ENCODE measurements at places on chromosomes 2 and 18.

- no peak for DNase-seq
These were observed 12.4 kb downstream of the RALB start for GRCh38 chr2:120265006-120265405.

DNA sequence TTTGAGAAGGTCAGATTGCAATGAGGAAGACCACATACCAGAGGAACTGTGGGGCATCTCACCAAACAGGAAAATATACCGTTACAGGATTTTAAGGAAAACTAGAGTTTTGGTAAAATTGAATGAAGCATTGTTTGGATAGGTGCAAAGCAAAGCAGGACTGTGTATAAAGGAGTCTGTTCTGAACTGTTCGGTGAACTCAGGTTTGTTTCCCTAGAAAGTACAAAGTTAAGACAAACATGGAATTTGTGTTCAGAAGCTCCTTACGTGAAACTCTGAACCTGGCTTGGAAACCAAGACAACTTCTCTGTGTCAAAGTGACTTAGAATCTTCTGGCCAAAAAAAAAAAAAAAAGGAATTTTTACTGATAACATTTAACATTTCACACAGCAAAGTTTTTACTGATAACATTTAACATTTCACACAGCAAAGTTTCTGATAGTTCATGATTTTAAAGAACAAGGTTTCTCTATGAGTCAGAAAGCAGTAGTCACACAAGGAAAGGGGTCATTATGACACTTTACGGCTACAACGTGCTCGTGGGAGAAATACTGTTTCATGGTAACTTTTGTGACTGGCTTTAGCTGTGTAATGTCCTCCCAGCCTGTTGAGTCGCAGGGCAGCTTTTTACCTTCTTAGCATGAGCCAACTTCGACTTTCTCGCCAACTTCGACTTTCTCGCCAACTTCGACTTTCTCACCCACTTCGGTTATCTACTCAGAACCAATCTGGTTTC, 21.2 kb upstream of the TET3 start:
- DNase-seq, result no peak

GRCh38 chr18:75810516-75810915, 383.0 kb upstream of the SMIM21 start:
- DNase-seq, result no peak

GRCh38 chr18:11849841-11850634, 1.2 kb upstream of the CHMP1B start:
- peak; percentile 33 for DNase-seq

- no peak for DNase-seq
These were observed 9.1 kb downstream of the TMEM127 start for GRCh38 chr2:96256611-96257113.

- DNase-seq, result no peak
These were observed 12.9 kb downstream of the WNT10A start for GRCh38 chr2:218893349-218894150.

- no peak for DNase-seq
These were observed 292.7 kb upstream of the SLC39A10 start for GRCh38 chr2:195364015-195364965.

GRCh38 chr2:96498021-96498431, 7.1 kb downstream of the NEURL3 start:
- no peak for DNase-seq

DNA sequence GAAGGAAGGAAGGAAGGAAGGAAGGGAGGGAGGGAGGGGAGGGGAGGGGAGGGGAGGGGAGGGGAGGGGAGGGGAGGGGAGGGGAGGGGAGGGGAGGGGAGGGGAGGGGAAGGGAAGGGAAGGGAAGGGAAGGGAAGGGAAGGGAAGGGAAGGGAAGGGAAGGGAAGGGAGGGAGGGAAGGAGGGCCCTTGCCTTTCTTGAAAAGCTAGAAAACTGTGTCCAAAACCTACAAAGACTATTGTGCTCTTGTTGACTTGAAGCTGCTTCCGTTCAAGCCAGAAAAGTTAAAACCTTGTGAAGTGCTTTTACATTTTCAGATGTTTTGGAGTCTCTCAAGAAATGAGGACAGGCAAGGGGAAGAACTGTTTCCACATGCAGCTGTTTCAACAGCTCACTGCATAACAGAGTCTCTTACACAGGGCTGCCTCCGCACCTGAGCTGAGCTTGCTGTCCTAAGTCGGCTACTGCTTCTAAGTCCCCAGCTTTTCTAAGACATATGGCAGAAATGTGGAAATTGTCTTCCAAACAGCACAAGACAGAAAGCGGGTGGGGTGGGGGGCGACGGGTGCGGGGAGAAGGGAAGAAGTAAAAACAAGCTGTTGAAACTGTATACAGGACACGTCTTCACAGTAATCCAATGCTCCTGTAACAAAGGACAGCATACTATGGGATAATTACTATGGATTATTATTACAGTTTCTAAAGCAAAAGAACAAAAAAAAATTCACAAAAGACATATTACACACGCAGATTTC, 46.1 kb downstream of the BCL11A start:
- no peak for DNase-seq

DNA sequence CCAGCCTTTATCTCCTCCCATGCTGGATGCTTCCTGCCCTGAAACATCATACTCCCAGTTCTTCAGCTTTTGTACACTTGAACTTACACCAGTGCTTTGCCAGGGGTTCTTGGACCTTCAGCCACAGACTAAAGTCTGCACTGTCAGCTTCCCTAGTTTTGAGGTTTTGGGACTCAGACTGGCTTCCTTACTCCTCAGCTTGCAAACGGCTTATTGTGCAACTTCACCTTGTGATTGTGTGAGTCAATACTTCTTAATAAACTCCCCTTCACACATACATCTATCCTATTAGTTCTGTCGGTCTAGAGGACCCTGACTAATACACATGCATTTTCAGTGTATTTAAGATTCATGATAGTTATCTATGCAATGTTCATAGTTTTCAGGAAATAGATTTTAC, 35.8 kb upstream of the ZNF804A start:
- no peak for DNase-seq

DNA sequence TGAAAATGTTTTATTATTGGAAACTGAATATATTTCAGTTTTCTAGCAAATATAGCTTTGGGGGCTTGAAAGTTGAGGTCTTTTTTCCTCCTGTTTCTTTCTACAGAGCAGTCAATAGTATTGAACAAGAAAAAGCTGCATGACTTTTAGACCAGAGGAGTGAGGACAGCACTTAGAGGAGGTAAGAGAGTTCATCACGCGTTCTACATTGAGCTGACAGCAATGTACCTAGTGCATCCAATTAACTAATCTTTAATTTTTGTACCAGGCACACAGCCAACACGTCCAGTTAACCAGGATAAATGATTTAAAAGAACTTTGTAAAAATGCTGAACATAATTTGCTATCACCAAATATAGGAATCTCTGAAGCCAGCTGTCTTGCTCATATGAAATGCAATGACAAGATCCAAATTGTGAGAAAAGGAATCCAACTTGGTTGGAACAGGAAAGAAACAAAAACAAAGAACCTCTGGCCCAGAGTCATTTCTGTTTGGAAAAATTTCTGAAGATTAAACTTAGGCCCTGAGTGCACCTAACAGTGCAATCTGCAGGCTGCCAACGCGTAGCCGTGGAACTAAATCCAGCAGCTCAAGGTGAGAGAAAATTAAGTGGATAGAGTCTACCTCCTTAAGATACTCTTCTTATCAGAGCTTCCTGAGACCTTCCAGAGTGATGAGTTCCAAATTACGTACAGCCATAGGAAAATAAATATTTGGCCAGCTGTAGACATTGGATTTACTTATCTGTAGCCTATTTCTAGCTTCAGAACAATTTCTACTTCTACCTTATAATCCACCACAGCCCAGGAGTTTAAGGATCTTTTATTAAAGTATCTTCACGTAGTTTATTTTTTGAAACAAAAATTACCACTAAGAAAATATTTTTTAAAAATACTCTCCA, 20.6 kb upstream of the SPTBN1 start:
- DNase-seq, result no peak

DNA sequence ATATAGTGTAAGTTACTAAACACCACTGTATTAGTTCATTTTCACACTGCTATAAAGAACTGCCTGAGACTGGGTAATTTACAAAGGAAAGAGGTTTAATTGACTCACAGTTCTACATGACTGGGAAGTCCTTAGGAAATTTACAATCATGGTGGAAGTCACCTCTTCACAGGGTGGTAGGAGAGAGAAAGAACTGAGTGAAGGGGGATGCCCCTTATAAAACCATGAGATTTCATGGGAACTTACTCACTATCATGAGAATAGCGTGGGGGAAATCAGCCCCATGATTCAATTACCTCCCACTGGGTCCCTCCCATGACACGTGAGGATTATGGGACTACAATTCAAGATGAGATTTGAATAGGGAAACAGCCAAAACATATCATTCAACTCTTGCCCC, 618.0 kb downstream of the NYAP2 start:
- no peak for DNase-seq

GRCh38 chr2:30978044-30978443, 160.2 kb downstream of the GALNT14 start:
- no peak for DNase-seq

DNA sequence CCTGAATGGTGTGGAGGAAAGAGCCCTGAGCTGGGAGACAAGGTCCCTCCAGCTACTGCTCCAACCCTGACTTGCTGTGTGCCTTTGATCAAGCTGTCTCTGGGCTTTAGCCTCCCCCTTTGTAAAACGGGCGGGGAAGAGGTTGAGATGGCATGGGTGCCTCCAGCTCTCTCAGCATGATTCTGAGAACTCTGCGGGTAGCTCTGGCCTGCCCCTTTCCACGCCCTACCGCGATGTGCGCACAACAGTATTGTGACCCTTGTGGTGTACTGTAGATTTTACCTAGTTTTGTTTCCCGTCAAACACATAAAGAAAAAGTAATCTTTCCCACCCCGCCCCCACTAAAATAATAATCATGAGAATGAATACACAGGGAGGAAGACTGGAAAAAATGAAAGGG, 5.3 kb downstream of the CD8A start:
- DNase-seq, result no peak

- no peak for DNase-seq
These were observed 31.9 kb upstream of the EFR3B start for GRCh38 chr2:25009954-25010353.

DNA sequence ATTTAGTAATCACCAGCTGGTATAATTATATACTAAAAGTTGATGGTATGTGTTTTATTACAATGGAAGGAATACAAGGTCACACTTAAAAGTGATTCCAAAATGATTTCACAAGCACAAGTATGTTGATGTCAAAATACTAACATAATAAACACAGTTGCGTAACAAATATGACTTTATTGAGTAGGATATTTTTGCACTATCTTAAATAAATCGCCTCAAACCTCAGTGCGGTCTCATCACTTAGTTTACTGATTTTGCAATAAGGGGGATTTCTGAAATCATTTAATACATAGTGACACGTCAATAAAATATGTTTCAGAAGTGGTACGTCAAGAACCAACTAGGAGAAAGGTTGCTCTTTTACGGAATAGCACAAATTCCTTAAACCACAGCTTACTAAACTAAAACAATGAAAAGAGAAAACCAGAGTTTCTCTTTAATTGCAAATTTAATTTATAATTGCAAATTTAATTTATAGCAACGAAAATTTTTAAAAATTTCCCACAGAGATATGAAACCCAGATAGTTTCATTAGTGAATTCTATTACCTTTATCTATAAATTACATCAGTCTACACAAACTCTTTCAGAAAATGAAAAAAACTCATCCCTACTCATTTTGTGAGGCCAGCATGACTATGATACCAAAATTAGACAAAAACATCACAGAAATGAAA, 304.0 kb upstream of the REG3G start:
- no peak for DNase-seq

- DNase-seq, result no peak
These were observed 17.9 kb downstream of the KCNIP3 start for GRCh38 chr2:95314964-95315611.

DNA sequence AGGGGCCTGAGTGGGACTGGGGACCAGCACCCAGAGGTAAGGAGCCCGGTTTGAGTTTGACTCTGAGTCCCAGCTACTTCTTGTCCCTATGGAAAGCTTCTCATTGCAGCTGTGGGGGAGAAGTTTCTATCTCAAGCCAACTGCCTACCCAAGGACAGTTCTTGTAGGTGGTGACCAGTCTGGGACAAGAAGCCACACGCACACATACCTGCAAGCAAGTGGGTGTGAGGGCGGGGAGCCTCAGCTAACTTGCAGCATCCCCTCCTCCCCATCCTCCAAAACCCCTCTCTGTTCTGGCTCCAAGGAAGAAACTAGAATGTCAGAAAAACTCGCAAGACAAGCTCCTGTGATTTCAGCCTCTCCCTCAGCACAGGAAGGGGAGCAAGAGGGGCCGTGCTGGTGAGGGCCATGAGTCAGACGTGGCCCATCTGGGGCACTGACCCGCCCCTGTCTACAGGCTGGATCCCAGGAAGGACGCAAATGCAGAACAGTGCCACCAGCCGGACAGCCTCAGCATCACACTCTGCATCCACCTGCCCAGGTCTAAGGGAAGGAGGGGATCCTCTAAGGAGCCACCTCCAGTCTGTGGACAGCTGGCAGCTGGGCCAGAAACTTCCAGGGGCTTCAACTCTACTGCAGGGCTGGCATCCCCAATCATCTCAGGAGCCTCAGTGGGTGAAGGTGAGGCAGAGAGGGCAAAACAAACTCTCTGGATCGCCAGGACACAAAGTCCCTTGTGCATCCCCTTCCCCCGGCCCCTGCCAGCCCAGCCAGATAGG, 103.4 kb downstream of the TNS1 start:
- no peak for DNase-seq

DNA sequence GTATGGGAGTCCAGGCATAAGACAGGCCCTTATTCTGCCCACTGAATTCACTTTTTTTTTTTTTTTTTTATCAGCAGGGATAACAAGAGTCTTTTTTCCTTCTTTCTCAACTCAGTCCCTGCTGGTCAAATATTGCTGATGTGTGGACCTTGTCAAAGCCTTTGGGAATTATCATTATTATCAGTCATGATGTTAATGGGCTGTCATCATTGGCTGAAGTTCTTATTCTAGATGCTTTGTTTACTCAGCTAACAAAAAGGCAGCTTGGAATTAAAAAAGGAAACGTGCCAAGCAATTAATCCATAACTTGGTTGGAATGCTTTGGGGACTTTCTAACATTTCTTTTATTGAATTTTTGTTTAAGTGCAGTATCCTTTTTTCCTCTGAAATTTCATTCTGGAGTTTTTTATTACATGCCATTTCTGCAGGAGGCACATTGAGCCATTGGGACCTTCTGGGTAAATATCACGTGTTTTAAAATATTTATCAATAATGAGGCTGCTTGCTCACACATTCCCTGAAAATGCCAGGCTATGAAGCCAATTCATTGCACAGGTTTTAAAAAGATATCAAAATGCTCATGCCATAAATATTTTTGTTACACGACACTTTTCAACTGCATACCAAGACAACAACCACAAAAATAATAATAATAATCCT, 246.3 kb downstream of the TXNL1 start:
- DNase-seq, result no peak

GRCh38 chr2:129229830-129230441, 749.5 kb upstream of the RAB6C start:
- DNase-seq, result no peak

GRCh38 chr2:241609859-241610793, 26.8 kb downstream of the THAP4 start:
- peak; percentile 82 for DNase-seq

- DNase-seq, result no peak
These were observed 349.7 kb downstream of the CYRIA start for GRCh38 chr2:16315908-16316307.
